ENCODE measurements at places on chromosomes 12 and 14. TPM values are rescaled to one million over a fixed set of nuclear protein-coding genes. Genes with fewer than 3 reads are reported as not detected.

C3AR1 gene
- total RNA-seq = 0.34 TPM

LUM gene
- total RNA-seq = 13.9 TPM

KRT8 gene
- 9.6 TPM for total RNA-seq

- no peak for ATAC-seq
Observed at GRCh38 chr12:25135531-25136154, 59.3 kb downstream of the DNAI7 start.

GRCh38 chr12:87338681-87339080 lies 690.5 kb downstream of the C12orf50 start:
- ATAC-seq = no peak

GRCh38 chr12:27462851-27463250 lies 16.3 kb downstream of the SMCO2 start:
- ATAC-seq = no peak

GRCh38 chr12:112166051-112167015 lies 41.0 kb downstream of the TRAFD1 start:
- ATAC-seq = no peak

Measured in motor neuron (in vitro differentiated cells).